Neural crest cell (in vitro differentiated cells): ENCODE measurements at places on chromosomes 7 and 10. TPM values are rescaled to one million over a fixed set of nuclear protein-coding genes. Genes with fewer than 3 reads are reported as not detected.

C7orf33 gene
- not detected in 2 replicates for total RNA-seq

GPRIN2 gene
- total RNA-seq = 1.4 and 1.5 TPM in 2 replicates

CALHM3 gene
- total RNA-seq = not detected in 2 replicates

KLF14 gene
- not detected in 2 replicates for total RNA-seq

- H3K27me3 ChIP-seq = no peaks in the 10 kb centered on the region
- no peak overlapping the region for H3K4me3 ChIP-seq
- DNase-seq = no peak
- H3K4me1 ChIP-seq = no peaks in the 10 kb centered on the region
- no peak overlapping the region for H3K27ac ChIP-seq
Measured at GRCh38 chr10:97593421-97593820, 3.9 kb downstream of the C10orf62 start.

- peaks cover 58% of the 10 kb centered on the region for H3K27me3 ChIP-seq
- peak; percentile 36 for DNase-seq
- no peak overlapping the region for H3K4me3 ChIP-seq
- peaks cover 5% of the 10 kb centered on the region for H3K4me1 ChIP-seq
Measured at GRCh38 chr10:43292755-43293676, 26.2 kb upstream of the RASGEF1A start.

DNA sequence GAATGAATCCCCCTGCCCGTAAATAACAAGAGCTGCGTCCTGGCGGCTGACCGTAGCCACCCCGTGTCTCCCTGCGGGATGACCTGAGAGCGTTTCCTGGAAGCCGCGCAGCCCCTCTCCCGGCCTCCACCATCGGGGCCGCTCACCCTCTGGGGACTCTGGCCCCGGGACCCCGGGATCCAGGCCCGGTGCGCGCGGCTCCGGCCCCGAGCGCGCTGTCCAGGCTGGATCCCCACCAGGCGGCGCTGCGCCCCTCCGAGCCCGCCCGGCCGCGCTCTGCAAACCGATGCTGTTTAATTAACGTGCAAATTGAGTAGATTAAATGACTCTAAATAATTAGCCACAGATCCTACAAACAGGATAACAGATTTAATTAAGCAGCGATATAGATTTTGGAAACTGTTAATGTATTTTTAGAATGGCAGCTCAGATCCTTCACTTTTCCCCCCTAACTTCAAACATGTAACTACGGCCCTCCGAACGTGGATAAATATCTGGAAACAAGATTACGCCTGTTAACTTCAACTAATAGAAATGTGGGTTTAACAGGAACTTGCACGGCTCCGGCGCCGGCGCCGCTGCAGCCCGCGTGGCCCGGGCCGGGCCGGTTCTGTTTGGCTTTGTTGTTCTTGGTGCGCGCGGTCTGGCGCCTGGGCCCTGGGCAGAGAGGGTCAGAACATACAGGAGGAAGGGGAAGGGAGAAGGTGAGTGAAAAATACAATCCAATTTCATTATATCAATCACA, 7.1 kb upstream of the UNCX start:
- H3K27ac ChIP-seq = no peak overlapping the region
- peaks cover 94% of the 10 kb centered on the region for H3K27me3 ChIP-seq
- H3K4me3 ChIP-seq = no peak overlapping the region
- DNase-seq = no peak
- H3K36me3 ChIP-seq = no peaks in the 10 kb centered on the region

GRCh38 chr10:102504976-102505300, 1.2 kb downstream of the SUFU start:
- H3K27ac ChIP-seq = no peak overlapping the region
- peaks cover 21% of the 10 kb centered on the region for H3K4me1 ChIP-seq
- no peak overlapping the region for H3K4me3 ChIP-seq
- no peaks in the 10 kb centered on the region for H3K27me3 ChIP-seq

- H3K4me1 ChIP-seq = no peaks in the 10 kb centered on the region
- no peak overlapping the region for H3K4me3 ChIP-seq
- H3K27ac ChIP-seq = no peak overlapping the region
- no peaks in the 10 kb centered on the region for H3K27me3 ChIP-seq
- H3K36me3 ChIP-seq = no peaks in the 10 kb centered on the region
- DNase-seq = no peak
Measured at GRCh38 chr7:81534446-81534845, 235.4 kb downstream of the HGF start.

DNA sequence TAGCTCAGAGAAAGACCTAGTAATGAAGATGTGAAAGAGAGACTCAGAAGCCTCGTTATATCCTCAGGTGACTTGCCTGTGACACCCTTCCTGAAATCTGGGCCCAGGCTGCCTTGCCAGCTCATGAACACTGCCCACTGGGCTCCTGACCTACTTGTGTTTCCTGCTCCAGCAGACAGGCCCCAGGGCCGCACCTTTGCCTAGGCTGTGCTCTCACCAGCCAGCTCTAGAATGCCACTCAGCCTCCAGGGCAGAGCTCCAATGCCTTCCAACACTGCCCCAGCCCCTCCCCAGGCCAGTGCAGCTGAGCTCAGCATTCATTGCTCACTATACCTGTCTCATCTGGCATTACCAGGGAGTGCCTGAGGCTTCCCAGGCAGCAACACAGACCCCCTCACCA, 94.3 kb downstream of the DLG5 start:
- no peak for DNase-seq
- H3K36me3 ChIP-seq = peaks cover 2% of the 10 kb centered on the region
- peak overlapping the region; percentile 57 for H3K27ac ChIP-seq
- H3K4me1 ChIP-seq = peaks cover 8% of the 10 kb centered on the region
- no peaks in the 10 kb centered on the region for H3K27me3 ChIP-seq
- H3K4me3 ChIP-seq = no peak overlapping the region

DNA sequence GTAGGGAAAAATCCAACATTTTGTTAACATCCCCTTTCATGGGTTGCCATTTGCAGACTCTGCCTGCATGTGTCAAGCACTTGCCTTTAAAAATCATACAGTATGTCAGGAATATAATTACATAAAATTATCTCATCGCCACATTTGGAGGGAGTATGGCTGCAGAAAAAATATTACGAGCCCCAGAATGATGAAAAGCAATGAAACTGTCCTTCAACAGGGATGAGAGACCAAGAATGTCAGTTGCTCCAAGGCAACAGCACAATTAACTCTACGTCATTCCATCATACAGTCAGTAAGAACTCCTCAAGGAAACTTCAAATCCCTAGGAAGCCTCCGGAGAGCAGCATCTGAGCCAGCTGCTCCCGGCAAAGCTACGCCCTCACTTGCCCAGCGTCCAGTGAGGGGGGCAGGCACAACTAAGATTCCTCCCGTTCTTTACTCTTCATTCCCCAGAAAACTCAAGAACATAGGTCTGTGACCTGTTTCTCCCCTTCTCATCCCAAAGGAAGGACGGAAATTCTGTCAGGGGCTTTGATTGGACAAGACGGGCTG, 132.9 kb downstream of the ANLN start:
- no peak for DNase-seq
- no peak overlapping the region for H3K4me3 ChIP-seq
- no peaks in the 10 kb centered on the region for H3K4me1 ChIP-seq

DNA sequence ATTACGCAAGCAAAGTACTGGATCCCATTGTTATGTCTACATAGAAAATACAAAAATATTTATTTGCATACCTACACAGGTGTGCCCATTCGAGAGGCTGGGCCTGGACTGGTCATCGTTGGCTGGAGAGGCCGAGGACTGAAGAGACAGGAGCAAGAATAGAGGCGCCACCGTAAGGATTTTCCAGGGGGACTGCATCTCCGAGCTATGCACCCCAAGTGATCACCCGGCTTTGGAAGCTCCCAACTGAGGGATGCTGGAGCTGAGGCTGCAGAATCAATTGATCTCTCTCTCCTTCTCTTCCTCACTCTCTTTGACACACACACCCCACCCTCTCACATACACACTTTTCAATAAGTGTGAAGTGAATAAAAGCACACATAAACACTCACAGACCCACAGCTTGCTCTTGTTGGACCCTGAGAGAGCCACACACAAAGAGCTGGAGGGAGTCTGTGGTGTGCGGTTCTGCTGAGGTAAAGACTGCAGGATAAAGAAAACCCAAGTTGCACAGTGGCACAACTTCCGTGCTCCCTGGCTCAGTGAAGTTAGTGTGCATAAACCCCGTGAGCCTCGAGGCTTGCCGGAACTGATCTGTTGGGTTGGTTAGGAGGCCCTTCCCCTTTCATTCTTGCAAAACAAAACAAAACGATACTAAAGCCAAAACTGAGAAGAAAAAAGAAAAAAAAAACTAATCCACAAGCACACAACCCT, at the start of gene AOAH:
TSS of gene AOAH (minus strand) at position 544 of the 714 bp plus-strand sequence. CDS start at position 198, 346 bp downstream.
- H3K27ac ChIP-seq = no peak within 1 kb of the TSS
- no peaks in the 10 kb centered on the region for H3K27me3 ChIP-seq
- H3K4me3 ChIP-seq = no peak within 1 kb of the TSS
- no peak for DNase-seq
- no peaks in the 10 kb centered on the region for H3K36me3 ChIP-seq
- H3K4me1 ChIP-seq = peaks cover 10% of the 10 kb centered on the region

GRCh38 chr7:148630078-148630477, 39.5 kb downstream of the C7orf33 start:
- no peaks in the 10 kb centered on the region for H3K36me3 ChIP-seq
- no peak overlapping the region for H3K4me3 ChIP-seq
- peaks cover 17% of the 10 kb centered on the region for H3K27me3 ChIP-seq
- H3K27ac ChIP-seq = no peak overlapping the region
- no peaks in the 10 kb centered on the region for H3K4me1 ChIP-seq
- DNase-seq = no peak

DNA sequence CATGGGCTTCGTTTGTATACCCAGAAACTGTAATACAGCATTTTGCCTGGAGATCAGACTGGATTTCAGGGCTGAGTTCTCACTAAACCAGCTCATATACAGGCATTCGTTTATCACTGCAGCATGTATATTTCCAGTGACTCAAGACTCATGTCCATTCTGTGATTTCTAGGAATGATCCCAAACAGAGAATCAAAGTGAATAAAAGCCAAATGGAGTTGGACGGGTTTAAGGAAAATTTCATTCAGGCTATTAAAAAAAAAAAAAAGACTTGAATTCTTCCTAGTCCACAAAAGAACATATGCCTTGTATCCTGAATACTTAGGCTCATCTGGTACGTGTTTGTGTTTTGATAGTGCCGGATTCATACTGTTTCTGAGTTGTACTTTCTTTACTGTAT, 46.8 kb downstream of the TET1 start:
- no peaks in the 10 kb centered on the region for H3K27me3 ChIP-seq
- H3K36me3 ChIP-seq = peaks cover 6% of the 10 kb centered on the region
- DNase-seq = no peak
- no peak overlapping the region for H3K4me3 ChIP-seq

DNA sequence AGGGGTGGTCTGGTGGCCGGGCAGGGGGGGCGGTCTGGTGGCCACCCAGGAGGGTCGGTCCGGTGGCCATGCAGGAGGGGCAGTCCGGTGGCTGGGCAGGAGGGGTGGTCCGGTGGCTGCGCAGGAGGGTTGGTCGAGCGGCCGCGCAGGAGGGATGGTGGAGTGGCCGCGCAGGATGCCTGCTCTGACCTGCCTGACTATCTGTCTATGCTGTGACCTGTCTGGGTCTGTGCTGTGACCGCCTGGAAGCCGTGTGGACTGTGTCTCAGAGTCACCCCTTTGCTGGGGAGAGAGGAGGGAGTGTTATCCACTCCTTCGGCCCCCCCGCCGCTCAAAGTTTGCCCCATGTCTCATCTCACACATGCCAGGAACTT, 113.2 kb downstream of the ACTR3B start:
- no peaks in the 10 kb centered on the region for H3K4me1 ChIP-seq
- no peak for DNase-seq
- no peak overlapping the region for H3K4me3 ChIP-seq
- no peaks in the 10 kb centered on the region for H3K36me3 ChIP-seq
- H3K27ac ChIP-seq = no peak overlapping the region
- no peaks in the 10 kb centered on the region for H3K27me3 ChIP-seq
